Ammon's horn (tissue), 1 donor: ENCODE measurements at places on chromosomes 11 and 22.

- no peak for DNase-seq
Observed at GRCh38 chr11:2579315-2580060, 120.3 kb downstream of the KCNQ1OT1 start.

DNA sequence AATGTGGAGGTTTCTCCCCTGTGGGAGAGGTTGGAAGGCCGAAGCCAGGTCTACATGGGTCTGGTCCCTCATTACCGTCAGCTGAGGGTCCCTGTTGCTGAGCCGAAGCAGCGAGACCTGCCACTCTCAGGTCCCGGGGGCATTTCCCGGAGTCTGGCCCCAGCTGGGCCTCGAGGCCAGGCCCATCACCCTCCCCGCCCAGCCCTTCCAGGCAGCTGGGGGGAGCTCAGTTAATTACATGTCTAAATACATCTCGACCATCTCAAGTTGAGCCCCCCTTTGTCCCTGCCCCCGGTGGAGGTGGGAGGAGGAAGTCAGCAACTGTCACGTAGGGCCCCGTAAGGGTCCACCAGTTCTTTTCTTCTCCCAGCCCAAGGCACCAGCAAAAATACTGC lies 3.6 kb downstream of the CDKN1C start:
- no peak for DNase-seq

DNA sequence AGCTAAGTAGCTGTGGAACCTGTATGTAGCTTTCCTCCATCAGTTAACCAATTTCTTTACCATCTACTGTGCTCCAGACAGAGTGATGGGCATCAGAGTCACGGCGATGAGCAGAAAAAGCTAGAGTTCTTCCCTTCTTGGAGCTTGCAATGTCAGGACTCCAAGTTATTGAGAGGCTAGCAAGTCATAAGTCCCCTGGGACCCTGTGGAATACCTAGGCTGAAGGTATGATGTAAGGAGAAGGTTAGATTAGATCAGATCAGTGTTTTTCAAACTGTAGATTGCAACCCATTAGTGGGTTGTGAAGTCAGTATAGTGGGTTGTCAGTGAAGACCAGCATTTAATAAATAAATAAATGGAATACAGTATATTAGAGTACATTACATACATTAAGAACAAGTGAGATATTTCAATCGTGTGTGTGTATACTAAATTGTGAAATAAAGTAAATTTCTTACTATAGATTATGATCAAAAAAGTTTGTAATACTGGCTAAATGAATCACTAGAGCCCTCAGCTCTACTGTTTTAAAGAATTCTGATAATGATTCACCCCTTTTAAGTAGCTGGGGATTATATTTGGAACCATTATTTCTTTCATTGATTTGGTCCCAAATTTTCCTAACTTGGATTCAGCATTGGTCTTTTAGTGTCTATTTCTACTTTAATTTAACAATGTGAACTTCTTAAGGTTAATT lies 52.3 kb downstream of the RASSF10 start:
- no peak for DNase-seq

DNA sequence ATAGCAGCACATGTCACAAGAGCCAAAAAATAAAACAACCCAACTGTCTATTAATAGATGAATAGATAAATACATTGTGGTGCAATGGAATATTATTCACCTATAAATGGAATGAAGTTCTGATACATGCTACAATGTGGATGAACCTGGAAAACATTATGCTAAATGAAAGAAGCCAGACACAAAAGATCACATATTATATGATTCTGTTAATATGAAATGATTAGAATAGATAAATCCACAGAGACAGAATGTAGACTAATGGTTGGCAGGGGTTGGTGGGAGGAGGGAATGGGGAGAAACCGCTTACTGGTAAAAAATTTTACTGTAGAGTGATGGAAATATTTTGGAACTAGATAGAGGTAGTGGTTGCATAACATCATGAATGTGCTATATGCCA lies 32.9 kb upstream of the RRM1 start:
- DNase-seq: no peak

GRCh38 chr11:45930951-45931570 lies 8.6 kb downstream of the LARGE2 start:
- DNase-seq: no peak

- peak; percentile 4 for DNase-seq
Observed at GRCh38 chr11:22558664-22559063, 67.0 kb downstream of the FANCF start.

- no peak for DNase-seq
Observed at GRCh38 chr11:72940417-72940816, 126.2 kb downstream of the ATG16L2 start.

- no peak for DNase-seq
Observed at GRCh38 chr11:30826911-30827310, 240.8 kb upstream of the MPPED2 start.

- no peak for DNase-seq
Observed at GRCh38 chr11:120147950-120148270, 10.0 kb upstream of the TRIM29 start.

DNA sequence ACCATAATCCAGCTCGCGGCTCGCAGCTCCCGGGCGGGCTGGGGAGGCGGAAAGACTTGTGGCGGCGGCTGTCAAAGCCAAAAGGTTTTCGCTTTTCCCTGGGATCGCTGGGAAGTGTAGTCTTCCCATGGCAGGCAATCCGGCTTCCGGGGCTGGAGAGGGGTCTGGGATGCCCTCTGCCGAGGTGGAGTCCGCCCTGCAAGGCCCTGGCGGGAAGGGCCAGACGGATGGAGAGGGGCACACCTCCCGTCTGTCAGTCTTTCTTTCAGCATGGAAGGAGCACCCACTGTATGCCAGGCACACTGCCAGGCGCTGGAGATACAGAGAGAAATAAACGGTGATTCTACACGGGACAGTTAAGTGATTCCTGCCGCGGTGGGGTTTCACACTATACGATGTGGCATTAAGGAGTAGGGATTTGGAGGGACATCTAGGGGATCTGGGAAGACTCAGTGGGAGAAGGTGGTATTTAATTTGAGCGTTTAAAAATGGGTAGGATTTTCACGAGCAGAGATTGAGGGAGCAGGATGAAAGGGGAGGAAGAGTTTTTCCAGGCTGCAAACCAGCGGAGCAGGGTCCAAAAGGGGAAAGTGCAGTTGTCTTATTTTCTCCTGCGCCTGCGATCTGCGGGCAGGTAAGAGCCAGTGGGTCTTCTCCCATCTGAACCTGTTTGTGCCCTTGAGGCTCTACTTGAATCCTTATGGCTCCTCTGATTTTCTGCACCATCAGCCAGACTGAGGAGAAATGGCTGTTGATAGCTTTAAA lies at the start of gene BACE1:
Gene BACE1, minus strand, starts transcription at position 60 of the 765 bp plus-strand sequence. CDS start 461 bp downstream, outside the sequence.
- peak; percentile 95 for DNase-seq

DNA sequence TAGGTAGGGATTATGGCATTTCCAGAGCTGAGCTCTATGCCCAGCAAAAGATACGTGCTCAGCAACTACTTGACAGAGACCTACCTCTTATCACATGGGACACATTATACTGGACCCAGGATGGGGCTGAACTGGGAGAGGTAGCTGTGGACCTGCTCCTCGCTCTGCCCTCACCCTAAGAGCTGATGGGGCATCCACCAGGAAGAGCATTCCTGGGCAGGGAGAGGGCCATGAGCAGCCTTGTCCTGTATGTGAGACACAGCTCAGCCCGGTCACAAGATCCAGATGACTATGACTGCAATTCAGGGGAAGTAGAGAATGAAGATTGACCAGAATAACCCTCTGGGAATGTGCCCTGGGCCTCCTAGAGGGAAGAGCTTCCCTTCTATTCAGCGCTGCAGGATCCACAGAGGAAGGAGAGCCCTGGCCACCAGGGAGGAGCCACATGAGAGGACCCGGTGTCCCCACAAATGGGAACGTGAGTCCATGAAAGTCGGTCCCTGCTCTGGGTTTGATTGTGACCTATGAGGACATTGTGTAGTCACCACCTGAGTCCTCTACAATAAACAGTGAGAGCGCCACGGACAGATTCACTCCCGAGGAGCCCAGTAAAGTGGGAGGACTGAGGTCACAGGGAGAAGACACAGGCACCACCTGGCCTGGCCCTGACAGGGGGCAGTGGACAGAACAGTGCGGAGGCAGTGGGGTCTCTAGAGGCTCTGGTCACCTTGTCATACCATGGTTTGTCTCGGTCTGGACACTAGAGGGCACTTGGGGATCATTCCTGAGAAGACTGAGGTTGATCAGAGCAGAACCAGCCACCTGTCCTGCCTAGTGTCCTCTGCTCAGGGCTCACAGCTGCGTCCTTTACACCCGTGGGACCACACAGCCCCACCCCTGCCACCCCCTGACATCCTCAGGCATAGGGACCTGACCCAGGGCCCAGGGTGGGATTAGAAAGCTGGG lies 99.5 kb downstream of the ZNF280B start:
- peak; percentile 28 for DNase-seq

DNA sequence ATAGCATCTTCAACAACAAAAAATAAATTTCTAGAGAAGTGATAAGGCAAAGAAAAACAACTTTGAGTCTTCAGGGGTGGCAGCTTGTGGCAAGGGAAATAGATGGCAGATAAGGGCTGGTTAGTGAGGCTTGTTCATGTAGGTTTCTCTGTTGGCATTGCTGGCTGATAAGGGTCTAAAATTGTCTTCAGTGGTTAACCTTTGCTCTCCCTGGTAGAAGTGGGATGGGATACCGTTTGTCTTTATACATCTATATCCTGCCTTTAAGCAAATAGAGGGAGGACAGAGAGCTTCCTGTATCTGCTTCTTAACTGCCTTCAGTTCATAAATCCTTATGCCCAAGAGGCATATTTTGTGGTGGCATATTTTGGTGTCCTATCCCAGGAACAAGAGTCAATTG lies 57.1 kb downstream of the TRAF6 start:
- DNase-seq: no peak

DNA sequence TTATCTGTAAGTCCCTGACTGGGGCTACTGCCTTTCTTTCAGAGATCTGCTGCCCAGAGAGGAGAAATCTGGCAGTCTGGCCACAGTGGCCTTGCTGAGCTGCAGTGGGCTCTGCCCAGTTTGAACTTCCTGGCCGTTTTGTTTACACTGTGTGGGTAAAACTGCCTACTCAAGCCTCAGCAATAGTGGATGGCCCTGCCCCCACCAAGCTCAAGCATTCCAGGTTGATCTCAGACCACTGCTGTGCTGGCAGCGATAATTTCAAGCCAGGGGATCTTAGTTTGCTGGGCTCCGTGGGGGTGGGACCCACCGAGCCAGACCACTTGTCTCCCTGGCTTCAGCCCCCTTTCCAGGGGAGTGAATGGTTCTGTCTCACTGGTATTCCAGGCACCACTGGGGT lies 117.5 kb downstream of the TRPC6 start:
- no peak for DNase-seq
